Fibroblast of gingiva (primary cell): ENCODE measurements at places on chromosomes 16 and 17.

GRCh38 chr16:19415461-19415860 is 2.2 kb upstream of the TMC5 start:
- DNase-seq: no peak

- peak; percentile 40 for DNase-seq
Observed at GRCh38 chr17:47978324-47978723, 7.4 kb downstream of the CDK5RAP3 start.

DNA sequence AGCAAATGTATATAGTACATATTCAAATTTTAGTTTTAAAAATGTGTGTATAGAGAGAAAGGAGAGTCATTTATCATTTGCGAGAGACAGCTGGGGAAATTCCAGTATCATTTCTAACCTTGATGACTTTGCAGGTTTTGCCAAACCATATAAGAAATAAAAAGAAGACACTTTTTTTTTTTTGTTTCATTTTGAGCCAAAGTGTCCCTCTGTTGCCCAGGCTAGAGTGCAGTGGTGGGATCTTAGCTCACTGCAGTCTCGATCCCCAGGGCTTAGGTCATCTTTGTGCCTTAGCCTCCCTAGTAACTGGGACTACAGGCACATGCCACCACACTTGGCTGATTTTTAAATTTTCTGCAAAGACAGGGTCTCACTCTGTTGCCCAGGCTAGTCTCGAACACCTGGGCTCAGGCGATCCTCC is 38.4 kb upstream of the VWA3A start:
- no peak for DNase-seq

DNA sequence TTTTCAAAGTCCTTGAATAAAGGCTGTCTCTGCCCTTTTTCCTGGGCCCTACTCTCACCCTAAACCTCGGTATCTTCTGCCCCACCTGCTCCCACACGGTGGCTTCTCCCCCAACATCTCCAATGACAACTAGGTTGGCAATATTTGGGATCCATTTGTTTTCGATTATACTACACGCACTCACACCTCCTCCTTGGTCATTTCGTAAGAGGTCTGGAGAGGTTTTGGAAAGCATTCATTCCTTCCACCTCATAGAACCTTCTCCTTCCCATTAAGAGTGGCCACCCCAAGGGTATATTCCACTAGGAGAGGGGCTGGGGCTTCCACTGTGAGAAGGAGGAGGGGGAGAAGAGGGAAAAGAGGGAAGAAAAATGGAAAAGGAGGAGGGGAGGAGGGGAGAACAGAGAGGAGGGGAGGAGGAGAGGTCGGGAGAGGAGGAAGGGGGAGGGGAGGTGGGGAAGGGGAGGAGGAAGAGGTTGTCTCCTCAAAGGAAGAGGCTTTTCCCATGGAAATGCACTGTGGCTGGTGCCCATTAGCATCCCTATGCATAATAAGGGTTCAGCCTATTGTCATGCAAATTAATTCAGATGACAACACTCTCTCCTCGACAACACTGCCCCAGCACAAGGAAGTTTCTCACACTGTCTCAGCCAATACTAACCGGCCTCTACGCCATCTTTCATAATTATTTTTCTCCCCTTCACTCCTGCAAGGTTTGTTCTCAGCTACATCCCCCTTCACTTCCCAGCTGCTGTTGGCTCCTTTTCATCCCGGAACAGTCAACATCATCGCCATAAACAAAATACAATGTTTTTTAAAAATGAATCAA is 30.0 kb downstream of the SOX9 start:
- no peak for DNase-seq

DNA sequence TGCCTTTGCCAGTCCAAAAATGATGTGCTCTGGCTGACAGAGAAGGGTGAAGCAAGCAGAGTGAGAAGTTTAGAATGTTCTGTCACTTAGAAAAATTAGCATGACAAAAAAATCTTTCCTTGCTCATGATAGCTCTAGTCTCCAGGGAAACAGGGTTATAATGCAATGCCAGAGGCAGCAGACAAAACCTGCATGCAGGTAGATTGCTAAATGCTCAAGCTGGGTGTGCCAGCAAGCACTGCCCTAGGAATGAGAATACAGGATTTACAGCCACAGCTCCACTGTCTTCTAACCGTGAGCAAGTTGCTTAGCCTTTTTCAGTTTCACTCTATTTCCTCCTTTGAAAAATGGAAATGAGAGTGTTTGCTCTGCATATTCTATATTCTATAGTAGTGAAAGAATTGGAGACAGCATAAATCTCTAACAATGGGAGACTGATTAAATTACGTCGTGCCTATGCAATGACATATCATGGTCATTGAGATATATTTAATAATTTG is 516.6 kb upstream of the C16orf82 start:
- DNase-seq: no peak

DNA sequence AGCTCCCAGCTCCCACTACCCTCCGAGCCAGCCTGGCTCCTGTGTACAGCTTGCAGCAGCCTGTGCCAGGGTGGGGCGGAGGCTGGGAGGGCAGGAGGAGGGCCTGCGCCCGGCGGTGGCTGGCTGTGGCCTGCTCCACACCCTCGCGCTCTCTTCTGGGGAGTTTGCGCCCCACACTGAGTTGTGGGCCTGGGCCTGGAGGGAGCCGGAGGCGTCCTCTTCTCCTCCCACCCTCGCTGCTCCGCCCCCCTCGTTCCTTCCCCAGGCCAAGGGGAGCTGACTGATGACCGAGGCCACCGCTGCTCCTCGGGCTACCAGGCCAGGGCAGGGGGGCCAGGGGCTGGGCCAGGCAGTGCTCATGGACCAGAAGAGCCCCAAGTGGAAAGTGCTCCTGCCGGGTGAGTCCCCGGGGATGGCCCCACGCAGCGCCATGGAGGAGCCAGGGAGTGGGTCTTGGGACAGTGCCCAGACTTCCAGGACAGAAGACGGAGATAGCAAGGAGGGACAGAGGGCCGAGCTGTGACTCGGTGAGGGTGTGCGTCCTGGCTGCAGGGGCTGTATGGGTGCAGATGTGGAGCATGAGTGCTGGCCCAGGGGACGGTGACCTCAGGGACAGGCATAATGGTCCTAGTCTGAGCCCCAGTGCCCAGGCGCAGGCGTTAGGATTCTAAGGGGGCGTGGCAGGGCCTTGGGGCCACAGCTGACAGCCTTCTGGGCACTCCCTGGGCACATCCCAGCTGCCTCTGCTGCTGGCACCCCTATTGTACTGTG is 242.1 kb upstream of the GSE1 start:
- peak; percentile 77 for DNase-seq
